ENCODE measurements at places on chromosomes 6 and 20.

DNA sequence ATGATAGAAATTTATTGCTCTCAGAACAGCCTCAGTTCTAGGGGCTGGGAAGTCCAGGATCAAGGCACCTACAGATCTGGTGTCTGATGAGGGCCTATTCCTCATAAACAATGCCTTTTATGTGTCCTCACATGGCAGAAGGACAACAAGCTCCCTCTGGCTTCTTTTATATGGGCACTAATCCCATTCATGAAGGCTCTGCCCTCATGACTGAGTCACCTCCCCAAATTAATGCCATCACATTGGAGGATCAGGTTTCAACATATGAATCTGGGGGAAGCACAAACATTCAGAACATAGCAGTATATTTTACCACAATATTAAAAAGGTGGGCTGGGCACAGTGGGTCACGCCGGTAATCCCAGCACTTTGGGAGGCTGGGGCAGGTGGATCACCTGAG, 58.5 kb upstream of the CCN6 start:
- no peak for DNase-seq

DNA sequence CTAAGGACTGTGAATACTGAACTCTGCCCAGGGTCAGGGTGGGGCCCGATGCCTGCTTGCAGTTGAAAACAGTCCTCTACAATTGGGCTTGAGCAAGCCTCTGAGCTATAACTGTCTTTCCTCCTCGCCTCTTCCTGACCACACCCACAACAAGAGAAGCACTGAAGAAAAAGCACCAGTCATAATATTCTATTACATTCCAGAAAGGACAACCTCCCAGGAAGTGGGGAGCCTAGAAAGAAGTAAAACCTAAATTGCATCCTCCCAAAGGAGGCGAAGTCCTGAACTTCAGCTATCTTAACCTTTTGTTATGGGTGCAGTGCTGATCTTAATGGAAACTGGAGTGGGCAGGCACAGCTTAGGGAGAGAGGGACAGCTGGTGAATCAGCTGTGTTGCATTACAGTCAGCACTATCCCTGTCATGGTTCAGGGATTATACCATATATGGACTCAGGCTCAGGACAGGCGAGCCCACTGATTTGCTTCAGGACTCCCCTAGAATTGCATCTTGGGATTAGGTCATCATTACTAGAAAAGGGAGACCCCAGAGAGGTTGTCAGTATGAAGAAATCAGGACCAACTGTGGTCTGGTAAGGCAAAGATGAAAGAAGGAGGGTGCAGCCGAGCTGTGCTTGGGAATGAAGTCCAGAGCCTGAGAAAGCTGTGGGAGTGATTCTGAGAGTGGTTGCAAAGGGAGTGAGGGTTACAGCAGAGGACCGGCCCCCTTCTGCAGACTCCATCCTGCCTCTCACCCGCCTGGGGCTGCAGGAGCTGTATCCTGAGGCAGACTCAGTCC, 18.3 kb upstream of the TRAM2 start:
- DNase-seq, result peak; percentile 78

GRCh38 chr6:21159465-21159864, 434.1 kb upstream of the SOX4 start:
- no peak for DNase-seq

- peak; percentile 57 for DNase-seq
Measured at GRCh38 chr20:50558483-50558925, 48.3 kb downstream of the PTPN1 start.

- DNase-seq, result no peak
Measured at GRCh38 chr6:30847421-30847970, 36.8 kb upstream of the DDR1 start.
